ENCODE measurements at places on chromosomes 13 and 19. TPM values are rescaled to one million over a fixed set of nuclear protein-coding genes. Genes with fewer than 3 reads are reported as not detected.

DNA sequence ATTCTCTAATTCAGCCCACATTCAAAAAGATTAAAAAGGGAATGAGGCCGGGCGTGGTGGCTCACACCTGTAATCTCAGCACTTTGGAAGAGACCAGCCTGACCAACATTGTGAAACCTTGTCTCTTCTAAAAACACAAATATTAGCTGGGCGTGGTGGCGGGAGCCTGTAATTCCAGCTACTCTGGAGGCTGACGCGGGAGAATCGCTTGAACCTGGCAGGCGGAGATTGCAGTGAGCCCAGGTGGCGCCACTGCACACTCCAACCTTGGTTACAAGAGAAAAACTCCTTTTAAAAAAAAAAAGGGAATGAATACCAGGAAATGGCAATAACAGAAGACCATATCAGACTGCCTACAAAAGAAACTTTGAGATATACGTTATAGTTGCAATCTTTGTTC is 1244.5 kb downstream of the PCDH9 start:
- DNase-seq: no peak

DNA sequence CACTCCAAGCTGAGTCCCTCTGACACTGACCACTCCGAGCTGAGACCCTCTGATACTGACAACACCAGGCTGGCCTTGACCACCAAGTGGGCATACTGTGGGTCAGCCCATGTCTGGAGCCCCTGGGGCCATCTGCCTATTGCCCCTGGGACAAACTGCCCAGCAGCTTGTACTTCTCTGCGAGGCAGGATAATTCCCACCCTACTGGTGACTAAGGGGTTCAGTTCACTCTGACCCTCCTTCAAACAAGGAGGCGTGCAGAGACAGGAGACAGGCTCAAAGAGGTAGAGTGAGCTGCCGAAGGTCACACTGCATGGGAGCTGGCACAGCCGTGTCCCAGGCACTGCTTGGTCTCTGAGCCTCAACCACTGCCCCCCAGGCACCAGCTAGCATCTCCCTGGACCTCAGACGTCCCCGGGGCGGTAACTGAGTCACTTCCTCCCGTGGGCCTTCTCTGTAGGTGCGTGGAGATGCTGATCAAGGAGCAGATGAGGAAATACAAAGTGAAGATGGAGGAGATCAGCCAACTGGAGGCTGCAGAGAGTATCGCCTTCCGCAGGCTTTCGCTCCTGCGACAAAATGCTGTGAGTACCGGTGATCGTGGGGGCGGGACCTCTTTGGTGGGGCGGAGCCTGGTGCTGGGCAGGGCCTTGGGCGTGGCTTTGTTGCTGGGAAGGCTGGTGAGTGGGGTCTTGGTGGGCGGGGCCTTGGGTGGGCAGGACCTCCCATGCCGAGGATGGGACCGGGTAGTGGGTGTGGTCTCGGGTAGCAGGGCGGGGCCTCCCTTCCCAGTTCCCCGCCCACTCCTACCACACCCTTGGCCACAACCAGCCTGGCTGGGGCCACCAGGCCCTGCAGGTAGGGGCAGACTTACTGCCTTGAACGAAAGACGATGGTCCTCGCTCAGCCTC is 5.8 kb upstream of the USE1 start:
- no peak for DNase-seq

DNA sequence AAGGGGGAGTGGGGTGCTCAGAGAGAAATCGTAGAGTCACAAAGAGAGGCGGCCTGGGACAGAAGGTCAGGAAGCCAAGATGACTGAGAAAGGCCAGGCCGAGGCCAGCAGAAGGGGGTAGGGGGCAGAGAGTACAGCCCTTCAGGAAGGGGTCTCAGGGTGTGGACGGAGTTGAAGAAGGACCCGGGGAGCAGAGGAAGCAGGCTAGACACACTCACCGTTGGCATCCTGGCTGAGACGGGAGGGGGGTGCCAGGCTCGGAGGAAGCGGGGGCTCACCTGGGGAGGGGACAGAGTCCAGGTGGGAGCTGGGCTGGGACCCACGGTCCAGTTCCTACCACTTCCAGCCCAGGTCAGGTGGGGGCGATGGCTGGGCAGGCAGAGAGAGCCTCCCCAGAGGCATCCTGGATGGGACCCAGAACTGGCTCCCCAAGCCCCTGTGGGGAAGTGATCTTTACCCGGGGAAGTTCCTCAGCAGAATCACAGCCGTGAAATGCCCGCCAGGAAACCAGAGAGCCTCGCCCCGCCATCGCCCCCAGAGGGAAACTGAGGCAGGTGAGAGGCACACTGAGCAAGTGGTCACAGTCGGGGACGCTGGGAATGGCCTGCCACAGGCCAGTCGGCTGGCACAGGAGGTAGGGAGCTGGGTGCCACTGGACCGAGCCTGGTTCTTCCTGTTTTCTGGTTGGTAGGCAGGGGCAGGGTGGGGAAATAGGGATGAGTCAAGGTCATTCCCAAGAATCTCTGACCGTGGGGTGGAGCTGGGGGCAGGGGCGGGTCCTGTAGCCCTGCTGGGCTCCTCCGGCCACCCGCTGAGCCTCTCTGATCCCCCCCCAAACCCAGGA is 1.4 kb downstream of the MATK start:
- DNase-seq: no peak

DNA sequence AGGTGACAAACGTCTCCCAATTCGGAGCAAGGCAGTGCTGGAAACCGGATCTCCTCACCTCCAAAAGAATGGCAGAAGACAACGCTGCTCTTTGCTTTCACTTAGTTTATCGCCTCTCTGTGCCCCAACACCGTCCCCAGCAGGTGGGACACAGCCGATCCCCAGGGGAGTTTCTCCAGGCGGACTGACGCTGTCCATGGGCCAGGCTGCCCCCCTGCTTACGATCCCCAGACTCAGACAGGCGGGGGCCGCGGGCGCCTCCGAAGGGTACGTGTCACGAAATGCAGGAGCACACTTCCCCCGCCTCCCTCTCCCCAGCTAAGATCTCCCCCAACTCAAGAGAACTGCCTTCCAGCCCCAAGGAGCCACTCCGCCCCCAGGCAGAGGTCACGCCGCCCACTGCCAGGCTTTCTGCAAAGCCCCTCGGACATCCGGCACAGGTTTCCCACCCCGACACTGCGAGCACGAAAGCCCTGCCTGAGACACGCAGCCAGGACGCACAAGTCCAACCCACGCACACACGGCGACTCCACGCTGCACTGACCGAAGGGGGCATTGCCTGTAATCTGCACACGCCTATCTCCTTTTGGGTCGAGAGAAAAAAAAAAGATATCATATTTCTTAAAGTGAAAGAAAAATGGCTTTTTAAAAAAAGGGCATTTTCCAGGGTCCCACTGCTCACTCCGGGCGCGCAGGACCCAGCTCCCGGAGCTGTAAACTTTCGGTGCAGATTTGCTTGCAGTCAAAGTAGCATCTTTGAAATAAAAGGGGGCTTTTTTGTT is 2.0 kb downstream of the SPRY2 start:
- peak; percentile 79 for DNase-seq

The MUC16 gene
- 0.05 TPM for polyA plus RNA-seq

DNA sequence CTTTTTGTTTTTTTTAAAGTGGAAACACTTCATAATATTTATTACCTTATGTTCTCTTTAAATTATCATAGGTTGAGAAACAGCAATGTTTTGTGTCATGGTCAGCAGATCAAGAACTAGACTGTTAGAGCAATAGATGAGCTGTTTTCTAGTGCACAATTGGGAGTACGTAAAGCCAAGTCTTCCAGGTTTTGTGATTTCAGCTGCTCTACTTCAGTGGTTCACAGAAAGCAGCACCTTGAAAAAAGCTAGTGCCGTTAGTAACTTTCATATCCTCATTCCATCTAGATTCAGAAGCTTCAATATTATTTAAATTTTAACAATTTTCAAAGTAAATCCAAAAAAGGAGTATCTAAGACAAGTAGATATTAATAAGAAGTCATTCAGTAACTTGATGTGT is 1.9 kb downstream of the GPR18 start:
- no peak for DNase-seq

The CYP4F3 gene
- polyA plus RNA-seq: 1.4 TPM

DNA sequence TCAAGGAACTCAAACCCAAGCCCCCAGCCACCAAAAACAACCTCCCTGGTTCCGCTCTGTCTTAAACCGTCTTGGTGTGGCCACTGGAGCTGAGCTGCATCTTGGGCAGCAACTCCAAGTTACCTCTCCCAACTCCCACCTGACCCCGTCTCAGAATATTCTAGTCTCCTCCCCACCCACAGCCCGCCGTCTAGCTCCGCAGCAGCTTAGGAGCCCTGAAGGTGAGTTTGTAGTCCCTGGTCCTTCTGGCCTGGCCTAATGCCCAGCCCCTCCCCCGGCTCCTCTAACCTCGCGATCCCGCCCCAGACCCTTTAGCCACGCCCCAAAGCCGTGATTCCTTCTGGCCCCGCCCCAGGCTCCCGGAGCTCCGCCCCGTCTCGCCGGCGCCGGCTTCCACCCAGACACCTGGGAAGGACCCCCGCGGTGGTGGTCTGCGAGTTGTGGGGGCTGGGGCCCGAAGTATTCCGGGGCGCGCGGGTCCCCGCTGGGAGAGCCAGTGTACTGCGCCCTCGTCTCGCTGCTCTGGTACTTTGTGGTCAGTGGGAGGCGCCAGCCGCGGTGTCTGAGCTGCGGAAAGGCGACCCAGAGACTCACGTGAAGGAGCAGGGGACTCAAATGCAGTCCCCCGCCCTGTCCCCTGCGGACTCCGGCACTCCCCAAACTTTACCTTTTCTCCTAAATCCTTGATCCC is 2.5 kb upstream of the LHB start:
- DNase-seq: no peak

GRCh38 chr13:103961129-103961528 is 894.9 kb upstream of the SLC10A2 start:
- DNase-seq: no peak

DNA sequence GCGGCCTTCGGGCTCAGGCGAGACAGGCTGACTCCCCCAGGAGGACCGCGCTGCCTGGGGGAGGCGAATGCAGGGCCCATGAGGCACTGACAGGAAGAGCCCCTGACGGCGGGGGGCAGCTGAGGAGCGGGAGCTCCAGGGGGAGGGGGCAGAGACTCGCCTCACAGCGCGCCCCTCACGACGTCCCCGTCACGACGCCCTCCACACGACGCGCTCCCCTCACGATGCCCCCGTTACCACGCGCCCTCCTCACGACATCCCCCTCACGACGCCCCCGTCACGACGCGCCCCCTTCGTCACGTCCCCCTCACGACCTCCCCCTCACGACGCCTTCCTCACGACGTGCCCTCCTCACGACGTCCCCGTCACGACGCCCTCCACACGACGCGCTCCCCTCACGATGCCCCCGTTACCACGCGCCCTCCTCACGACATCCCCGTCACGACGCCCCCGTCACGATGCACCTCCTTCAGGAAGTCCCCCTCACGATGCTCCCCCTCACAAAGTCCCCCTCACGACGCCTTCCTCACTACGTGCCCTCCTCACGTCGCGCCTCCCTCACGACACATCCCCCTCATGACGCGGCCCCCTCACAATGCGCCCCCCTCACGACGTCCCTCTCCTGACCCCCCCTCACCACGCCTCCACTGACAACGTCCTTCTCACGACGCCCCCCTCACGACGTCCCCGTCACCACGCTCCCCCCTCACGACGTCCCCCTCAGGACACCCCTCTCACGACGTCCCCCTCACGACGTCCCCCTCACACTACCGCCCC is 99.6 kb downstream of the ING1 start:
- no peak for DNase-seq

- no peak for DNase-seq
Observed at GRCh38 chr13:29473166-29473565, 122.3 kb downstream of the SLC7A1 start.

GRCh38 chr19:406971-407510 is 1.9 kb downstream of the C2CD4C start:
- no peak for DNase-seq

- DNase-seq: no peak
Observed at GRCh38 chr19:29893606-29894284, 48.3 kb upstream of the URI1 start.

GRCh38 chr13:39036212-39036611 is 1.7 kb downstream of the PROSER1 start:
- peak; percentile 35 for DNase-seq
